ENCODE measurements at places on chromosomes 7 and 10.
A peak's percentile ranks its signal among the peaks of the same experiment; 100 is the strongest.

GRCh38 chr7:148738737-148739535 lies 40.2 kb downstream of the CUL1 start:
- no peak for DNase-seq

- no peak for DNase-seq
These were observed 277.5 kb downstream of the PTPRN2 start for GRCh38 chr7:158309868-158310763.

GRCh38 chr7:111561654-111561903 lies 713 bp downstream of the IMMP2L start:
- DNase-seq = no peak

DNA sequence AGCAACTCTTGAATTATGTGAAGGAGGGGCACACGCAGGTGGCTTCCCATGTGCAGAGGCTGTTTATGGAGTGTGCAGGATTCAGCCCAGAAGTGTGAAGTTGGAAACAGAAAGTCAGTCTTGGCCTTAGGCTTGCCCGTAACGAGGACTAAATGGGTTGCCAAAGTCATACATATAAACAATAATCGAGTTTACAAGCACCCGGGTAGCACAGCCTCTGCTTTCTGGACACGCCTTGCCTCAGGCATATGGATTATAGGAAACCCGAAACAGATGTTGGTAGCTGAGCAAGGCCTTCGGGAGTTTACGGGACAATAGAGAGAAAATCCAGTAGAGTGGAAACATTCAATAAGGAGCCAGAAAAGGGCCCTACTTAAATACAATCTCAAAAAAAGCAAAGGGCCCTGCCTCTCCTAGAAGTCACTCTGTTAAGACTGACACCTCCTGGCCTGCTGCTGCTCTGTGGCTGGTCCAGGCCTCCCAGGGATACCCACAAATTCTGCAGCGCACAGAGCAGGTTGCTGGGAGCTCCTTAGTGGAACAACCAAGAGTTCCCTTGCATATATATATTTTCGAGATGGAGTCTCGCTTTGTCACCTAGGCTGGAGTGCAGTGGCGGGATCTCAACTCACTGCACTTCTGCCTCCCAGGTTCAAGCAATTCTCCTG lies 48.5 kb downstream of the SMKR1 start:
- DNase-seq = no peak

GRCh38 chr7:108770981-108771745 lies 201.5 kb downstream of the DNAJB9 start:
- DNase-seq = no peak

DNA sequence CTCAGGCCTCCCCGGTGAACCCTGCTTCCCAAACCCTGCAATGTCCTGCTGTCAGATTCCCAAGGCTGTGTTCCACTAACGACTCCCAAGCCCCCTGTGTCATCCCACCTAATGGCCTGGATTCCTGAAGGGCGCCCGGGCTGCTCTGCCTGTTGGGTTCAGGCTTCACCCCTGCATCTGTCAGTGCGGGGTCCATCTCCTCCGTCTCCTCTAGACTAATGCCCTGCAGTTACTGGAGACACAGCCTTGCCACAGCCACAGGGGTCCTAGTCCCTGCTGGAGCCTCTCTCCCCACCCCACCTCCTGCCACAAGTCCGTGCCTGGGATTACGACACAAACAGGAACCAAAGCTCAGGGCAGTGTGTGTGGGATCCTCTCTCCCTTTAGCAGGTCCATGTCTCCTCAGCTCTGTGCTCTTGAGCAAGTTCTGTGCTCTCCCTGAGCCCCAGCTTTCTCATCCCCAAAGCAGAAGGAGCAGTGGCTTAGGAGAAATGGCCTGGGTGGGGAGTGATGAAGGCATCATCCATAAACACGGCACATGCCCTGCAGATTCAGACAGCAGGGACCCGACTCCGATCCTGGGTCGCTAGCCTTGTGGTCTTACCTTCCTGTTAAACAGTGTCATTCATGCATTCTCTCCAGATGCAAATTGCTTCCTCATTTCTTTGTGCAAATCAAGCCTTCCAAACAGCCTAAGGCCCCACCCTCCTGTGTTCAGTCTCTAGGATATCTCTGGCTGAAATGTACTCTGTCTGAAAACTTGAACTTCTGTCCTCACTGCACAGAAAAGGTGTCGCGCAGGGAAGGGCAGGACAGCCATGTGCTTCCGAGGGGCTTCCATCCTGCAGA lies 8.2 kb upstream of the RBP3 start:
- no peak for DNase-seq

DNA sequence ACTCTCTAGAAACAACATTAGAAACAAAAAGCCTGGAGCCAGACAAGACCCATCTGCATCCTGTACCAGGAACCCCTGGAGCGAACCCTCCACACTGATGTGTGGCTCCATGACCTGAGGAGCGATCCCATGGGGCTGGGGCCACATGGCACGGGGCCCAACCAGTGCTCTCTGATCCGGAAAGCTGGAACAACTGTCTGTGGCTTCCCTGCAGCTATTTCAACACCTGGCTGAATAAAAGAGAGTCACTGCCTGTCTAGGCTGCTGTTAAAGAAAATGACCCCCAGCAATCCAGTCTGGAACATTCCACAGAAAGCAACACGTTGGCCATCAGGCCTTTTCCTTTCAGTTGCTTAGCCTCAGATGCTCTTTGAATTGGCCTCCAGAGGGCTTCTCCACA lies 20.9 kb downstream of the UROS start:
- DNase-seq = no peak

GRCh38 chr10:60270426-60270825 lies 119.2 kb downstream of the ANK3 start:
- no peak for DNase-seq

GRCh38 chr7:103343758-103344452 lies 662 bp downstream of the DNAJC2 start:
- peak; percentile 30 for DNase-seq

- no peak for DNase-seq
These were observed 227.0 kb downstream of the MAD1L1 start for GRCh38 chr7:2005786-2006185.

- DNase-seq = peak; percentile 4
These were observed 236.2 kb downstream of the DNAJB9 start for GRCh38 chr7:108805808-108806397.

- DNase-seq = no peak
These were observed 528.6 kb upstream of the CELF2 start for GRCh38 chr10:10489076-10489475.

GRCh38 chr10:89887830-89888229 lies 186.4 kb downstream of the KIF20B start:
- DNase-seq = no peak

- no peak for DNase-seq
These were observed 10.3 kb downstream of the EPHB6 start for GRCh38 chr7:142864980-142865747.

DNA sequence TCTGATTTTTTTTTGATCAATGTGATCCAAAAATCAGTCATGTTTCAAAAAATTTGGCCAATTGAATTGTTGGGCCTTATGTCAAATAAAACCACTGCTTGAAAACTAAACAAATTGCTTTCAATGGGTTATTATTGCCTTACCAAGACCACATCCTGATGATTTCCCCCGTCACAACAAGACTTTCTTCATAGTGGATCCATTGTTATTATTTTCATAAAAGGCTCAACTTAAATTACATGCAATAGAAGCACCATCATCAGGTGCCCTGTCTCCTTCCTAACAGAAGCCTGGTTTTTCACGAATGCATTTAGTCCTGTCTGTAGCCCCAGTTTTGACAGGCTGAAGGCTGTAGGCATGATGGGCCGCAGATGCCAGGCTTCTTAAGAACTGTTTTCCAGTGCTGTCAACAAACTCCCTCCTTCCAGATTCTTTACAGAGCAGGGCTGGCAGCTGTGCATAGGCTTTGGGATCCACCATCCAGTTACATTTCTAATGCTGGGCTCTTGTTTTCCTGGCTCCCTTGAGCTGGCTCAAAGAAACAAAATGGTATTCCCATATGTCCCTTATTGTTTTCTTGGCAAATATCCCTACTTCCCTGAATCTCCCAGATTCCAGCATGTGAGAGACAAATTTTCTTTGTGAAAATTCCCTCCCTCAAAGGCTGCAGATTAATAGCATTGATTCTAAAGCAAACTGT lies 302.0 kb downstream of the TWIST1 start:
- no peak for DNase-seq

- DNase-seq = no peak
These were observed 388.6 kb upstream of the C7orf33 start for GRCh38 chr7:148201992-148202391.

DNA sequence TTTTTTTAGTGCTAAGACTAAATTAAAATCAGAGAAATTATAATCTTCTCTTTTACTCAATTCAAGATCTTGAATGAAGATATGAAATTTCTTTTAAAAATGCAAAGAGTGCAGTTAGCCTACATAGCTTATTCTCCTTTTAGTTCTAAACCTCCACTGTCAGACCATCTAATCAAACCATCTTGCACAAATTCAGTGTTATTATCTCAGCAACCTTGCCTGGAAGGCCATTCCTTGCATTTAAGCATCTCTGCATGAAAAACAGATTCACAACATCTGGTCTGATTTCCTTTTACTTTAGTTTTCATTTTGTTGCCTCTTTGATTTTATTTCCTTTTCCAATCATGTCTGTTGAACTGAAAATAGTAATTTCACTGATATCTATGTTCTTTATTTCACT lies 527.2 kb upstream of the LRRTM3 start:
- DNase-seq = no peak

- no peak for DNase-seq
These were observed 1.3 kb upstream of the SORCS3 start for GRCh38 chr10:104639590-104640338.

DNA sequence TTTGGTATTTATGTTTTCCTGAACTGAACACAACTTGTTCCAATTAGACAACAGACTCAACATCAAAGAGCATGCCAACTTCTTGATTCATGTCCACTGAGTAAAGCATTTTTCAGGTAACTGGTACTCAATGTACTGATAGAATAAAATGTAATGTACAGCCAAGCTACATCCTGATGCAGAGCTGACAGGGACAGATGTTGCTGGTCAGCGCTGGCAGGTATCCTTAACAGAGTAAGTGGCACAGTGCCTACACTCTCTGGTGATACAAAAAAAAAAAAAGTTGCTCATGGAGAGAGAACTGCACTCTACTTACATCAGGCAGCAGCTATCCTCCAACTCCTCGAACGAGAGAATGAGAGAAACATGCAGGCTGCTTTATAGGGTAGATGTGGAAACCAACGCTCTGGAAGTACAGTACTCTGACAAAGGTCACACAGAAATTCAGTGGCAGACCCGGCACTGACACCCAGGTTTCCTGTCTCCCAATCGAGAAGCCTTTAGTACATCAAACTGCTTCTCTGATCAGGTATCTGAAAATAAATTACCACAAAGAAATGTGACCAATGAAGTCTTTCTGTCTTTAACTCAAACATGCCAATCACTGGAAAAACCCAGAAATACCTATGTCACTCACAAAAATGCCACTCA lies 4.6 kb downstream of the ITGB1 start:
- no peak for DNase-seq

DNA sequence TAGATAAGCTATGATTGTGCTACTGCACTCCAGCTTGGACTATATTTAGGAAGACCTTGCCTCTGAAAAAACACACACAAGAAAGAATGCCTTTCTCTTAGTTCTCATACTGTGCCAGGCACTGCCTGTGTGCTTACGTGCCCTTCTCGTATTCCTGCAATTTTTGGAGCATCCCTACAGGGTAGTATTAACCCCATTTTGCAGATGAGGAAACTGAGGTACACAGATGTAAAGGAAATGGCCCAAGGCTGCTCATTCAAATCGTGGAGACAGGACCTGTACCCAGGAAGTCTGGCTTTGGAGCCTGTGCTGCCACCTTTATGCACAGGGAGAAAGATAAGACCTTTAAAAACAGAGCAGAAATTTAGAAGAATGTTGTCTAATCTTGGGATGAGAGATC lies 16.7 kb downstream of the AGAP3 start:
- DNase-seq = no peak

DNA sequence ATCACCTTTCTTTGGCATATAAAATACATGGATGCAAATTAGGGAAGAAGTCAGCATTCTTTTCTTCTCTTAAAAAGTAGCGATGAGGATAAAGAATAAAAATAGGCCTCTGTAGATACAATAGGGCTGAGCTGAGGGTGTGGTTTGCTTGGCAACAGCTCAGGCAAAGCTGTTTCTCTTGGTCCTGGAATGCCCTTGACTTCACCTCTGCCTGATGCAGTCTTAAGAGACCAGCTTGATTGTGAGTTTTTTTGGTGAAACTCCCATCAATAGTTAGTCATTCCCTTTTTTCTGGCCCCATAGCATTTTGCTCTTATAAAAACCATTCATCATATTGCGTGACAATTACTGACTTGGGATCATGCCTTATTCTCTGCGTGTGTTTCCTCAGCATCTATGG lies 42.1 kb upstream of the MKLN1 start:
- no peak for DNase-seq

DNA sequence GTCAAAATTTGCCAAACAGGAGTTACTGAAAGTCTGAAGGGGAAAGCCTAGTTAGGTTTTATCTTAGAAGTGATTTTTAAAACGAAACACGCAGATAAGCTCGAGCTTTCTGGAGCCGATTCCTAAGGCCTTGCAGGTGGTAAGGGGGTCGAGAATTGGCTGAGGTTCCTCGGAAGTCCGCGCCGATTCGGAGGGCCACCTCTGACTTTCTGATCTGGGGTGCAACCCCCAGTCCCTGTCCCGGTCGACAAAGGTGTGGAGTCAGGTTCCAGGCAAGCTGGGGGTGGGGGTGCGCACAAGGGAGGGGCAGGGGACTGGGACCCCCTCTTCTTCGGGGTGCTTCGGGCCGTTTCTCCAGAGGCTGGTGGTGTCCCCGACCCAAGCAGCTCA lies 701 bp upstream of the CUL1 start:
- peak; percentile 11 for DNase-seq

- no peak for DNase-seq
These were observed 35.3 kb upstream of the NOBOX start for GRCh38 chr7:144438759-144439158.

DNA sequence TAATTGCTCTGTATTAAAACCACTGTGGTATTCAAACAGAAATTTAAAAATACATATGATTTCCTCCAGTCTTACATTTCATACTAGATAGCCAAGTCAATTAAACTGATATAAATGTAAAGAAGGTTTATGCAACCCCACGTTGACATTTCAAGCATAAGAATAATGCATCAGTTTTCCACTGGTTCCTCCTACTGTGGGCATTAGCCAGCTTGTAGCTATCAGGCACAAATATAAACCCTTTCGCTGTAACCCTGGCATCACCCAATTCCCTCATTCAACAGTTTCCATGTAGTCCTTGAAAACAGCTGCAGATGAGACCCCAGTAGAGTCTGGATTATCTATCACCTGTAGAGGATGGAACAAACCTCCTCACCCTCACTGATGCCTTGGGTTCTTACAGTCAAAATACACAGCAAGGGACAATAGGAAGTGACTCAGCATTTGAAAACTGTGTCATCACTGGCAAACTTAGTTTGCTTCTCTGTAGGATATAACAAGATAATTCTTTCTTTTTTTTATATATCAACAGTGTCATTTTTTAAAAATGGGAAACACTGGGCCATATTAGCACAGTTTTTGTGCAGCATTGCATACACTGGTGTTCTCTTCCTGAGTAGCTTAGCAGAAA lies 113.0 kb downstream of the PDE1C start:
- no peak for DNase-seq

- DNase-seq = no peak
These were observed 64.5 kb downstream of the PDIA4 start for GRCh38 chr7:148963583-148964482.

Data from AG08396 (cell line).